ENCODE measurements at places on chromosomes 7 and 10.
A peak's percentile ranks its signal among the peaks of the same experiment; 100 is the strongest.

DNA sequence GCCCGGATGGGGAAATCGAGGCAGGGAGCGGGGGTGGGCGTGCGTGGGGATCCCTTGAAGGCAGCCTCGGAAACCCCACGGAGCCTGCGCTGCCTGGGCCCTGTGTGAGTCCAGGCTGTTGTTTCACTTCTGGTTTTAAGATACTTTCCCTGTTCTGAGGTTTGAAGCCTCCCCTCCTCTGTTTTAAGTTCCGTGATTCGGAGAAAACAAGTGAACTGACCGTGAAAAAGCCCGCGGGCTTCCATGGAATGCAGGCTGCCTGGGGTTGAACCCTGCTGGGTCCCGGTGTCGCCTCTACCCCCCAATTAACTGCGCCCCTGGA is 401 bp downstream of the LRRC27 start:
- H3K36me3 ChIP-seq, result no peaks in the 10 kb centered on the region
- H3K4me1 ChIP-seq, result peaks cover 29% of the 10 kb centered on the region
- H3K4me3 ChIP-seq, result peak overlapping the region; percentile 79
- no peaks in the 10 kb centered on the region for H3K27me3 ChIP-seq
- no peak for DNase-seq

- no peaks in the 10 kb centered on the region for H3K27me3 ChIP-seq
- H3K4me3 ChIP-seq, result no peak overlapping the region
- no peak for DNase-seq
- H3K27ac ChIP-seq, result no peak overlapping the region
- H3K36me3 ChIP-seq, result no peaks in the 10 kb centered on the region
Observed at GRCh38 chr7:333393-333764, 43.4 kb downstream of the FOXL3 start.

DNA sequence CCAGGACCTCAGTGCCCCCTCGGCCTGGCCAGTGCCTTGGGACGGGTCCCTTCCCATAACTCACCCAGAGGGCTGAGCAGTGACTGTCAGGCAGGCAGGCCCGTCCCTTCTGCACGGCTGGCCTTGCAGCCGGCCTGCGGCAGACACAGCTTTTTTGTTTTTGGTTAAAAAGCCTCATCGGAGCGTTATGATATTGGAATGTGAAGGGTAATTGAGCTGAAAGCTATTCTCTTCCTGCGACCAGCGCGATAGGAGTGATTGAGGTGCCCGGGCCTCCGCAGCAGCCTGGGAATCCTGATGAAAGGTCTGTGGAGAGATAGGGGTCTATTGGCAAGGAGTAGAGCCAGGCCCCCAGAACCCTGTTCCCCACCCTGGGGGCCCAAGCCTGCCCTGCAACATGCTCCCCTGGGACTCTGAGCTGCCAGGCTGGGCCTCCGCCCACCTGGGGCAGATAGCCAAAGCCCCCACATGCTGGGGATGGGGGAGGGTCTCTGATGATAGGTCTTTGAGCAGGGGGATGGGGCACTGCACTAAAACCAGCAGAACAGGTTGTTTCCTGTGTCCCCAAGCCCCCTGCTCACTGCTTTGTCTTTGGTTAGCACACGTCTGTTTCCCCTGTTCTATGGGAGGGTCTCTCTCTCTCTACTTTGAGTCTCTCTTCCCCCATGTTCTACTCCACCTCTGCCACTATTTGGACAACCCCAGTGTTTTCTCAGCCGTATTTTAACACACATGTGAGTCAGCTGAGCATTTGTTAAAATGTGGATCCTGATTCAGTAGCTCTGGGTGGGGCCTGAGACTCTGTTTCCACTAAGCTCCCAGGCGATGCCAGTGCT is 131.9 kb downstream of the CDH23 start:
- no peak overlapping the region for H3K4me3 ChIP-seq
- DNase-seq, result no peak
- H3K4me1 ChIP-seq, result no peaks in the 10 kb centered on the region
- no peak overlapping the region for H3K27ac ChIP-seq
- no peaks in the 10 kb centered on the region for H3K27me3 ChIP-seq

- DNase-seq, result no peak
- no peak overlapping the region for H3K4me3 ChIP-seq
- H3K4me1 ChIP-seq, result peaks cover 5% of the 10 kb centered on the region
- H3K27me3 ChIP-seq, result peaks cover 4% of the 10 kb centered on the region
Observed at GRCh38 chr7:26857506-26858240, 6.7 kb downstream of the SKAP2 start.

GRCh38 chr7:153509768-153510167 is 542.4 kb upstream of the DPP6 start:
- no peaks in the 10 kb centered on the region for H3K27me3 ChIP-seq
- no peaks in the 10 kb centered on the region for H3K4me1 ChIP-seq
- H3K4me3 ChIP-seq, result no peak overlapping the region
- no peak overlapping the region for H3K27ac ChIP-seq
- no peaks in the 10 kb centered on the region for H3K36me3 ChIP-seq
- DNase-seq, result no peak

- no peak for DNase-seq
- no peak overlapping the region for H3K4me3 ChIP-seq
- H3K27ac ChIP-seq, result no peak overlapping the region
- no peaks in the 10 kb centered on the region for H3K36me3 ChIP-seq
- no peaks in the 10 kb centered on the region for H3K4me1 ChIP-seq
Observed at GRCh38 chr7:112350585-112350984, 99.7 kb upstream of the IFRD1 start.

- no peak for DNase-seq
- no peak overlapping the region for H3K4me3 ChIP-seq
- no peaks in the 10 kb centered on the region for H3K27me3 ChIP-seq
- H3K36me3 ChIP-seq, result no peaks in the 10 kb centered on the region
- H3K4me1 ChIP-seq, result no peaks in the 10 kb centered on the region
Observed at GRCh38 chr10:61621605-61622051, 41.1 kb upstream of the CABCOCO1 start.

- H3K36me3 ChIP-seq, result no peaks in the 10 kb centered on the region
- H3K27ac ChIP-seq, result no peak overlapping the region
- peaks cover 16% of the 10 kb centered on the region for H3K4me1 ChIP-seq
Observed at GRCh38 chr7:2843711-2844152, 376 bp downstream of the GNA12 start.

DNA sequence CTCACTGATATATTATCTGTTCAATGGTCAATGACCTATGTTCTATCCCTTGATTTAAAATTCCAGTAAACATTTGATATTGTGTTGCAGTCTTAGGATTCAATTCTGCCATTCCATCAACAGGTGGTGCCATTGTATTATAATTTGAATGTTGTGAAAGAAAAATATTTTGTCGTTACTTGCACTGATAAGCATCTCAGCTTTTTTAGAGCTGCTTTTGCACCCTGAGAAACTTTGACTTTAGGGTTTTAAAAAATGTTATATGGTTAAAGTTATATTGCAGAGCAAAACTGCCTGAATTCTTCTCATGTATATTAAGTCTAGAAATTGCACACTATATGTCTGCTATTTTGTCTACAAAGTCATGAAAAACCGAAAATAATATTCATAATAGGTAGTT is 18.8 kb upstream of the MINDY3 start:
- DNase-seq, result no peak
- H3K36me3 ChIP-seq, result no peaks in the 10 kb centered on the region
- no peak overlapping the region for H3K27ac ChIP-seq
- no peaks in the 10 kb centered on the region for H3K4me1 ChIP-seq

- peak overlapping the region; percentile 98 for H3K27ac ChIP-seq
- no peak for DNase-seq
- H3K27me3 ChIP-seq, result no peaks in the 10 kb centered on the region
- peaks cover 18% of the 10 kb centered on the region for H3K4me1 ChIP-seq
Observed at GRCh38 chr10:68955355-68955831, 577 bp upstream of the DDX21 start.

GRCh38 chr10:5662708-5663579 is 3.5 kb downstream of the ASB13 start:
- no peak overlapping the region for H3K4me3 ChIP-seq
- no peak for DNase-seq
- H3K27me3 ChIP-seq, result no peaks in the 10 kb centered on the region
- peaks cover 17% of the 10 kb centered on the region for H3K4me1 ChIP-seq

GRCh38 chr7:67484244-67484751 is 487.7 kb downstream of the TYW1 start:
- no peak overlapping the region for H3K27ac ChIP-seq
- no peaks in the 10 kb centered on the region for H3K4me1 ChIP-seq
- no peaks in the 10 kb centered on the region for H3K27me3 ChIP-seq
- no peaks in the 10 kb centered on the region for H3K36me3 ChIP-seq

DNA sequence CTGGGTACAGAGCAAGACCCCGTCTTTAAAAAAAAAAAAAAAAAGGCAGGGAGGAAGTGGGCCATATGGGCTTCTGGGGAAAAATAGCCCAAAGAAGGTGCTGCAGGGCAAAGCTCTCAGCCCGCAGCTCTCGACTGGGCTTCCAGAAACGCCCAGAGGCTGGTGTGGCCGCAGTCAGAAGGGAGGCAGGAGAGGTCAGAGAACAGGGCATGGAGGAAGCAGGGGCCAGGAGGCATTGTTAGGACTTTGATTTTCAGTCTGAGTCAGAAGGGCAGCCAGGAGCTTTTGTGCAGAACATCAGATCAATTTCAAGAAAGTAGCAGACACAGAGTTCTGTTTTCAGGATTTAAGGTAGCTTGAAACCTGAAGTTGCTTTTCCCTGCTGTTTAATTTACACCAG is 35.3 kb upstream of the CYTH3 start:
- H3K27ac ChIP-seq, result no peak overlapping the region
- H3K27me3 ChIP-seq, result no peaks in the 10 kb centered on the region
- H3K4me3 ChIP-seq, result no peak overlapping the region

GRCh38 chr10:126964190-126964589 is 59.0 kb downstream of the DOCK1 start:
- no peaks in the 10 kb centered on the region for H3K36me3 ChIP-seq
- DNase-seq, result no peak
- H3K27me3 ChIP-seq, result no peaks in the 10 kb centered on the region
- H3K4me3 ChIP-seq, result no peak overlapping the region
